Activated CD4-positive, alpha-beta T cell treated with anti-CD3 and anti-CD28 coated beads, Interleukin-2, amount 10 ng/mL, durations not matched to agents 24 days and 14 days (primary cell): ENCODE measurements at places on chromosomes 12 and 14. TPM values are rescaled to one million over a fixed set of nuclear protein-coding genes. Genes with fewer than 3 reads are reported as not detected.

Gene GLIPR1
- total RNA-seq, result 4.3 and 5.3 TPM in 2 replicates

DNA sequence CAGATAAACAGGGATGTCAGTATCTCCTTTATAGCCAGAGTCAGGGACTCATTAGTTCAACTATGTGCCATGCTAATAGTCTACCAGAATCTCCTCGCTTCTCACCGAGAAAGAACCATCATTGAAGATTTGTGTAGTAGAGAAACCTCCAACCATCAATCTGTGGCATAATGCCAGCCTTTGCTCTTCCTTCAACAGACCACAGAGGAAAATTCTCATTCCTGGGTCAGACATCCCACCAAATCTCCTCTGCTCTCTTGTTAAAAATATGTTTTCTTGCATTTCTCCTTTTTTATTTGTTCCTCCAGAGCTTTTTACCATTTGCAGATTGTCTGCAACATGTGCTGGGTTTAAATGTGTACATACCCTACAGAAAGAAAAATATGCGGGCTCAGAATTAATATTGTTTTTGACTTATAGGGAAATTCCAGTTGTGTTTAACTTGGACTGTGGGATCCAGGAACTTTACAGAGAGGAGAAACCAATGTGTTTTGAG, 64.9 kb downstream of the LLPH start:
- no peak overlapping the region for H3K27ac ChIP-seq
- peaks cover 2% of the 10 kb centered on the region for H3K4me1 ChIP-seq
- no peak for DNase-seq
- H3K4me3 ChIP-seq, result no peak overlapping the region
- H3K36me3 ChIP-seq, result no peaks in the 10 kb centered on the region
- H3K27me3 ChIP-seq, result peaks cover 27% of the 10 kb centered on the region

GRCh38 chr14:60515511-60516289, 6.8 kb downstream of the SIX6 start:
- H3K4me1 ChIP-seq, result no peaks in the 10 kb centered on the region
- no peak overlapping the region for H3K4me3 ChIP-seq
- no peaks in the 10 kb centered on the region for H3K36me3 ChIP-seq
- H3K27ac ChIP-seq, result no peak overlapping the region
- H3K27me3 ChIP-seq, result peaks cover 56% of the 10 kb centered on the region

DNA sequence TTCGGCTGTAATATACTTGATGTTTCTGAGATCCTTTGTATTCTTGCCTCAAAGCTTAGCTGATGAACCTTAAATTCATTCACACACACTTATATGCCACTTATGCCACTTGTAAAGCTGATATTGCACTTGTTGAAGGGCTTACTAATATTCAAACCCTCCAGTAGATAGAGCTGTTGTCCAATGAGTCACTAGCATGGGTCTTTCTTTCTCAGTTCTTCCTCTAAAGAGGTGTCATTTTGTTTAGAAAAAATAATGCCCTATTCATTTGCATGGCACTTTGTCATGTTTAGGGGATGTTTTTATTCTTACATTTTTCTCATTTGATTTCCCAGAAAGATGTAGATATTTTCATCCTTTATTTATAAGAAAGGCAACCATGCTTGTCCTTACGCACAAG, 56.4 kb downstream of the MON2 start:
- no peaks in the 10 kb centered on the region for H3K27me3 ChIP-seq
- H3K27ac ChIP-seq, result no peak overlapping the region
- H3K36me3 ChIP-seq, result peaks cover 19% of the 10 kb centered on the region
- DNase-seq, result no peak
- H3K4me3 ChIP-seq, result no peak overlapping the region

- no peak for DNase-seq
- no peak overlapping the region for H3K4me3 ChIP-seq
- H3K4me1 ChIP-seq, result peaks cover 22% of the 10 kb centered on the region
- H3K27me3 ChIP-seq, result no peaks in the 10 kb centered on the region
Measured at GRCh38 chr12:120697344-120697743, 10.4 kb downstream of the MLEC start.

- peak; percentile 86 for DNase-seq
- H3K27ac ChIP-seq, result peak overlapping the region; percentile 55
- peaks cover 36% of the 10 kb centered on the region for H3K4me1 ChIP-seq
- H3K27me3 ChIP-seq, result no peaks in the 10 kb centered on the region
- H3K36me3 ChIP-seq, result peaks cover 40% of the 10 kb centered on the region
- no peak overlapping the region for H3K4me3 ChIP-seq
Measured at GRCh38 chr12:50986966-50987737, 34.8 kb downstream of the HIGD1C start.

DNA sequence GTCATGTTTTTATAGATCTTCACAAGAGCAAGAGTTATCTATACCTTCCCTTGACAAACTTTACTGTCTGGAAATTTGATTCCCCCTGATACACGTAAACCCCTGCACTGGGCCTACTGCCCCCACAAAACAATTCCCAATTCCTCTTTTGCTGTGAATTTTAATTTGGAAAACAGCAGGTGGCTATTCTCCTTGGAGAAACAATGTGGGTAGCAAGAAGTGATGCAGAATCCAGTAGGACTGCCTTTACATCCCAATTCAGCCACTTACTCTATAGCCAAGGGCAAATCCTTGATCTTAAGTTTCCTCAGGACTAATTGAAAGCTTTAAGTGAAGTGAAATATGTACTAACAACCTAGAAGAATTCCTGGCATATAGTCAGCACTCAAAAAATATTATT, 129.3 kb downstream of the ACSS3 start:
- no peaks in the 10 kb centered on the region for H3K36me3 ChIP-seq
- DNase-seq, result no peak
- no peak overlapping the region for H3K27ac ChIP-seq
- H3K4me1 ChIP-seq, result no peaks in the 10 kb centered on the region
- no peak overlapping the region for H3K4me3 ChIP-seq
- no peaks in the 10 kb centered on the region for H3K27me3 ChIP-seq
